GDM1 (cell line): ENCODE measurements at places on chromosomes 6 and 20.

GRCh38 chr6:134585517-134585873 is 267.6 kb upstream of the SGK1 start:
- no peak for DNase-seq

- no peak for DNase-seq
Observed at GRCh38 chr6:16694781-16695578, 66.3 kb downstream of the ATXN1 start.

GRCh38 chr6:123551939-123552707 is 84.6 kb downstream of the TRDN start:
- no peak for DNase-seq

GRCh38 chr6:101626269-101626668 is 232.8 kb downstream of the GRIK2 start:
- no peak for DNase-seq

DNA sequence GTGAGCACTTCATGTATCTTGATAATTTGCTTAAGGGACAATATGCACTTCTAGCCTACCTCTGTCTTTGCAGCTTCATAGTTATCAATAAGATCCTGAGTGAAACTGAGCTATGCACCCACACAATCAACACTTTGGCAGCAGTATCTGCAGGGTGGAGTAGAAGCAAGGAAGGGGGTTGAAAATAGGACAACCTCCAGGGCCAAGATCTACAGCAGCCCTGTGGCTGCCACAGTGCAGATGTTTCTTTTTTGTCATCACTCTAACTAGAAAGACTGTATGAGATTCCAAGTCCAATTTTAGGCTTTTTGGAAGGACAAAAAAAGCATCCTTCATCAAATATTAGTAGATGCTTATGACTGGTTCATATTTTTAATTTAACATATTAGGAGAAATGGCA is 336.1 kb upstream of the CITED2 start:
- DNase-seq, result no peak

- DNase-seq, result no peak
Observed at GRCh38 chr6:162849269-162849668, 121.5 kb downstream of the PACRG start.

DNA sequence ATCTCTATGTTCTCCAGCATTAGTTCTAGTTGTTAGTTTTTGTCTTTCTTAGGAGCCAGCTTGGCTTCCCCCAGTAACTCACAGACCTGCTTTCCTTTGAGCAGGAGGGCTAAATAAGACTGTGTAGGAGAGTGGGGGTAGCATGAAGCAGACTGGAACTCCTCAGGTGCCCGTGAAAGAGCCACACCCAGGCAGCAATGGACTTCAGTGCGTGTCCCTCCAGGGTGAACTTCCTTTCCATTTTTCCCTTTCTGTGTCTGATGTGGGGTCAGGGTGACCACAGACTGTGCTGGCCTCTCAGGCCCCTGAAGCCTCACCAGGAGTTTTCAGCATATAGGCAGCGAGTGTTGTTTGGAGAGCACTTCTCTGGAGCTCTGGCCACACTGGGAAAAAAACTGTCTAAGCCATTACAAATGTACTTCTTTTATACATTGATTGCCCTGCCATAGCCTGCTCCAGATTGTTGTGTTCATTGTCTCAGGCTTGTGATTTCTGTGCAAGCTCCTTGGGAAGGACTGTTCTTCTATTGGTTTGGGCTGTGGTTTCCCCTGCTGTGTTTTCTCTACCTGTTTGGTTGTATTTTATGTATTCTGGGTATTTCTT is 55.7 kb downstream of the SH3BGRL2 start:
- no peak for DNase-seq

DNA sequence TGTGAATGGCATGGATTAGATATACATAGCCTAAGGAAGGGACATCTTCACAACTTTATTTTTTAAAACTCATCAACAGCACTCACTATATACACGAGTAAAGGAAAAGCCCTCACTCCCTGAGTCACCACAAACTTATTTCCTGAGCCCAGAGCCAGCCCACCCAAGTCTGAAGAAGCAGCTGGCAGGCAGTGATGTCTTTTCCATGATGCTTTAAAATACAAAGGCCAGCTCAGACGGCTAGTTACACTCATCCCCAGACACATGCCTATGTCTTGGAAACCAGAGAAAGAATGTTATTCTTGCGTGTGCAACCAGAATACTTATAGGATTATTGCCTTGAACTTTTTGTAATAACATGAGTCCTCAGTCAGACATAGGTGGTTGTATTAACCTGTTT is 114.4 kb downstream of the ADGRG6 start:
- DNase-seq, result no peak

GRCh38 chr6:144493035-144493910 is 208.1 kb downstream of the UTRN start:
- DNase-seq, result no peak

DNA sequence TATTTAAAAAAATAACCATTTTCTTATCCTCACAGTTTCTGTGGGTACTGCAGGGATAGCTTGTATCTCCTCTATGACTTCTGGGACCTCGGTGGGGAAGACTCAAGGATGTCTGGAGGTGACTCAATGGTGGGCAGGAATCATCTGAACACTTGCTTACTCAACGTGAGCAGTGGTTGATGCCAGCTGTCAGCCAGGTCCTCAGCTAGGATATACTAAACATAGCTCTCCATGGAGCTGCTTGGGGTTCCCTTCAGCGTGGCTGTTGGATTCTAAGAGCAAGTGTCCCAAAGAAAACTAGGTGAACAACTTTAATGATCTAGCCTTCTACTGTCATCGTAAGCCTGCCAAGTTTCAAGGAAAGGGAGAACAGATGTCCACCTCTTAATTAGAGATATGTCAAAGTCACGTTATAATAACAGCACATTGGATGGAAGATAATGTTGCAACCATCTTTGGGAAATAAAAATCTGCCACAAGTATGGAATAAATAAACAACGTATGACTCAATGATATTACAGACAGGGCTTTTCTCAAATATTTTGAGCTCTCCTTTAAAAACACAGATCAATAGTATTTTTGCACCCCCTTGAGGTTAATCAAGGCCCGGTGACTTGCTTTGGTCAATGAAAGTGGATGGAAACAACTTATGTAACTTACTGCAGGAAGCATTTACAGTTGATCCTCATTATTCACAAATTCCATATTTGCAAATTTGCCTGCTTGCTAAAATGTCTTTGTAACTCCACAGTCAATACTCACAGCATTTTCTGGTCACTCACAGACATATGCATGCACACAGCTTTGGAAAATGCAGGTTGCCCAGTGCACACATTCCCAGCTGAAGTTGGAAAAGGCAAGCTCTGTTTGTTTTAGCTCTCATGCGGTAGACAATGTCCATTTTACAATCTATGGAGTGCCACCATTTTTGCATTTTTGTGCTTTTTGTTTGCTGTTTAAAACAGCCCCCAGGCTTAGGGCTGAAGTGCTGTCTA is 6.6 kb upstream of the HEBP2 start:
- DNase-seq, result no peak

DNA sequence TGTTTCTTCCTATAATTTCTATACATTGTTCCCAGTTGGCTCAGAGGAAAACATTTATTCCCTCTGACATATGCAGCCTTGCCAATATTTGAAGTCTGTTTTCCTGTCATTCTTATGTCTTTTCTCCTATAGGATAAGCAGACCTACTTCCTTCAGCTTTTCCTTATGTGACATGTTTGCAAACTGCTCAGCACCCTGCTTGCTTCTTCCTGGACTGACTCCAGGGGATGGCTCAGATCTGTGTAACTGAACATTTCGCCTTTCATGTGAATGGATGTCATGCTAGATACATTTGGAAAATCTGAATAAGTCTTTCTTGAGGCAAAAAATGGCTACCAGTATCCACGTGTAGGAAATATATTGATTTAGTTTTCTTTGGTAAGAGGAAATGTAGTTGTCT is 113.2 kb downstream of the CARMIL1 start:
- no peak for DNase-seq

DNA sequence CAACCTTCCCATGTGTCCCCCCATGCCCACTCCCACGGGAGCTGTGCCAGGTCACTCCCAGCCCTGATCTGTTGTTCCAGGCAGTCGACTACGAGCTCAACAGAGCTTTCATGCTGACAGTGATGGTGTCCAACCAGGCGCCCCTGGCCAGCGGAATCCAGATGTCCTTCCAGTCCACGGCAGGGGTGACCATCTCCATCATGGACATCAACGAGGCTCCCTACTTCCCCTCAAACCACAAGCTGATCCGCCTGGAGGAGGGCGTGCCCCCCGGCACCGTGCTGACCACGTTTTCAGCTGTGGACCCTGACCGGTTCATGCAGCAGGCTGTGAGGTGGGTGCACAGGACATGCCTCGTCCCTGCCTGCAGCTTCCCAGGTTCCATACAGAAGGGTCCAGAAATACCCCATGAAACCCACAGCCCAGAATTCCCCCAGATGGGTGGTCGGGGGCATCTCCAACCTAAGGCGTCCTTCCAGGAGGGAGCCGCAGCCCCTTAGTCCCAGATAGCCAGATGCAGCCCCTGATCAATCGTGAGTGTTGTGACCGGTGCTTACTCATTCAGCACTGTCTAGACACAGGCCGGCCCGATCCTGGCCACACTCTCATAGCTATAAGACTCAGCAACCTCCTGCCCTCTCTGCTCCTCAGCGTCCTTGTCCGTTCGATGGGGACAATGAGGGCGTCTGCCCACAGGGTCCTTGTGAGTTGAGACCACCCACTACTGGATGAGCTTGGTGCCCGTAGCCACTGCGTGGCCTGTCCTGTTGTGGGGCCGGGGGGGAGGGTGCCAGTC is 142.1 kb downstream of the TAF4 start:
- DNase-seq, result no peak

GRCh38 chr20:57384953-57385761 is 6.0 kb upstream of the RBM38 start:
- DNase-seq, result no peak

- no peak for DNase-seq
Observed at GRCh38 chr6:72218125-72218524, 331.8 kb downstream of the RIMS1 start.

GRCh38 chr6:62392291-62392690 is 106.3 kb upstream of the KHDRBS2 start:
- no peak for DNase-seq

GRCh38 chr20:54608039-54608745 is 132.8 kb downstream of the DOK5 start:
- no peak for DNase-seq

- no peak for DNase-seq
Observed at GRCh38 chr6:158643836-158644230, 710 bp downstream of the DYNLT1 start.

DNA sequence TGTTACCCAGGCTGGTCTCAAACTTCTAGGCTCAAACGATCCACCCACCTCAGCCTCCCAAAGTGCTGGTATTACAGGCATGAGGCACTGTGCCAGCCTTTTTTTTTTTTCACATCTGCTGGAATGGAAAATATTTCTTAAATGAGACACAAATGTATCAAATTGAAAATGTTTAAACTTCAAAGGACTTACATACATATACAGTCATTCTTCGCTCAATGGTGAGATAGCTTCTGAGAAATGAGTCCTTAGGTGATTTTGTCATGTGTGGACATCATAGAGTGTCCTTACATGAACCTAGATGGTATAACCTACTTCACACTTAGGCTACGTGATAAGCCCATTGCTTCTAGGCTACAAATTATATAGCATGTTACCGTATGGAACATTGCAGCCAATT is 43.1 kb downstream of the MICA start:
- no peak for DNase-seq

GRCh38 chr6:153412519-153412918 is 281.4 kb upstream of the RGS17 start:
- DNase-seq, result no peak

DNA sequence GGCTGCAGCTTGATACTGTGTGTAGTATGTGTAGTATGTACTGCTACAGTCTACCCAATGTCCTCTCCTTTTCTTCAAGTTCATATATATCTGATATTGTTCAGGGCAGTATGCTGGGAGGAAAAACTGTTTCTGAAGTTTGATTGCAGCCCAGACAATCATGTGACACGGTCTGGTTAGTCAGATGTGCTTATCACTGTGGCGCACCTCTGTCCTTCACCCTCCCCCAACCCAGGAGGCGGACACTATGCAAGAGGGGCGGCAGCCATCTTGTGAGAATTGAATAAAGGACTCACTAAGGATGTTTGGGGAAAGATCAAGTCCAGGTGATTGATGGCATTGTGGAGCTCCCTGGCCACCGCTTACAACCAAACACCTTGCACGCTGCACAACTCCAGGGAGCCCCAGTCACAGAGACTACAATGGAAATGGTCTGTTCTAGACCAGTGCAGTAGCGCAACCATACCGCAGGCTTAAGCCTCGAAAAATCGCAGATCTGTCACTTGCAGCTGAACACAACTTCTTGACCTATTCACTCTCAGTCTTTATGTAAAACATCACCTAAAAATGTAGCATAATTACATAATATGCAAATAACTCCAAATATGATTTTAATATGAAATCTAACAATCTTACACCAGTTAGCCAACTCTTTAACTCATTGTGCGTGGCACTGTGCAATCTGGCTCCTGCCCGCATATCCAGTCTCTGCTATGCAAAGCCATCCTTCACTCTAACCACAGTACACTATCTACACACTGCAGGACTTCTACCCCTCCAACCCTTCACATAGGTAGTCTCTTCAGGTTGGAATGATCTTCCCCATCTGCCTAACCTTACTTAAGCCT is 79.3 kb downstream of the VGLL2 start:
- DNase-seq, result no peak

DNA sequence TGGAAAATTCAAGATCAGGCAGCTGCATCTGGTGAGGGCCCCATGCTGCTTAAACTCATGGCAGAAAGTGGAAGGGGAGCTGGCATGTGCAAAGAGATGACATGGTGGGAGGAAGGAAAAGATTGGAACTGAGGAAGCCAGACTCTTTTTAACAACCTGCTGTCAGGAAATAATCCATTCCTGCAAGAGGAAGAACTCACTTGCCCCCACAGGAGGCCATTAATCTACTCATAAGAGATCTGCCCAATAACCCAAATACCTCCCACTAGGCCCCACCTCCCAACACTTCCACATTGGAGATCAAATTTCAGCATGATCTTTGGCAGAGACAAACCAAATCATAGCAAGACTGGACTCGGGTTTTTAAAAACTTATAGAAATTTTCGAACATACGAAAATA is 200.5 kb upstream of the KCNQ5 start:
- no peak for DNase-seq
